ENCODE measurements at places on chromosomes 2 and 18.

GRCh38 chr2:105538840-105539239, 140.0 kb upstream of the FHL2 start:
- H3K27me3 ChIP-seq = peaks cover 14% of the 10 kb centered on the region
- no peaks in the 10 kb centered on the region for H3K4me1 ChIP-seq
- no peaks in the 10 kb centered on the region for H3K36me3 ChIP-seq
- no peak overlapping the region for H3K4me3 ChIP-seq

- H3K4me1 ChIP-seq = no peaks in the 10 kb centered on the region
- H3K27me3 ChIP-seq = no peaks in the 10 kb centered on the region
- peak; percentile 0 for DNase-seq
- no peaks in the 10 kb centered on the region for H3K36me3 ChIP-seq
- no peak overlapping the region for H3K27ac ChIP-seq
These were observed 232.9 kb downstream of the CDH7 start for GRCh38 chr18:65983750-65984149.

GRCh38 chr2:88959480-88960204, 268.2 kb downstream of the RPIA start:
- H3K36me3 ChIP-seq = no peaks in the 10 kb centered on the region
- H3K4me1 ChIP-seq = no peaks in the 10 kb centered on the region
- peaks cover 31% of the 10 kb centered on the region for H3K27me3 ChIP-seq
- H3K27ac ChIP-seq = no peak overlapping the region
- no peak overlapping the region for H3K4me3 ChIP-seq

DNA sequence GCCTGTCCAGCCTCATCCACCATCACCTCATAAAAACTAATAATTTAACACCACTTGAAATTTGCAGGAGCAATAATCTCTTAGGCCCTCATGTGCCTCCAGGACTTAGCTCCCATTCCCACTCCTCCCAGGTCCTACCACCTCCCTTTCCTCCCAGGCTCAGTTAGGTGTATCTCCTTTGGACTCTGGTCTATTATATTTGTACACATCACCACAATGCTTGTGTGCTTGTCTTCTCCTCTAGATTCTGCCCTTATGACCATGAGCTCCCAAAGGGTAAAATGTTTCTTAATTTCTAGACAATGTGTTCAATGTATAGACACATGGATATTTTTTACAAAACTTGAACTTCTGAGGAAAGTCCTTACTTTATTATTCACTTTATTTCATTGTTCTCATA, 182.0 kb upstream of the ZC3H15 start:
- no peaks in the 10 kb centered on the region for H3K36me3 ChIP-seq
- DNase-seq = no peak
- no peaks in the 10 kb centered on the region for H3K27me3 ChIP-seq
- H3K27ac ChIP-seq = no peak overlapping the region
- no peak overlapping the region for H3K4me3 ChIP-seq
- no peaks in the 10 kb centered on the region for H3K4me1 ChIP-seq

DNA sequence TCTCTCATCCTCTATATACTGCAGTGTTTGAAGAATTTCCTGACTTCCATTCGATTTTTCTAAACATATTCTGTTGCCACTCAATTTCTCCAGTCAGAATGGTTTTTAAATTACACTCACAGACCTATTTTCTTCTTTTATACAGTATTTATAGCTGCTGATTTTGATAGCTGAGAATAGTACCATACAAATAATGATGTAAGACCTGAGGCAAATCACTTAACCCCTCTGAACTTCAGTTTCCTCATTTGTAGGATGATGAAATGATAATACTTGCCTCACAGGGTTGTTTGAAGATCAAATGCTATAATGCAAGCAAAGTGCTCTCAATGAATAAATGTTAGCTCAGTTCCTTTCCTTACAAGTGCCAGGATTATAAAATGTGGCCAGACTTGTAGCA, 241.8 kb downstream of the CPS1 start:
- no peak overlapping the region for H3K4me3 ChIP-seq
- no peaks in the 10 kb centered on the region for H3K36me3 ChIP-seq
- H3K4me1 ChIP-seq = no peaks in the 10 kb centered on the region
- no peaks in the 10 kb centered on the region for H3K27me3 ChIP-seq
- no peak for DNase-seq

DNA sequence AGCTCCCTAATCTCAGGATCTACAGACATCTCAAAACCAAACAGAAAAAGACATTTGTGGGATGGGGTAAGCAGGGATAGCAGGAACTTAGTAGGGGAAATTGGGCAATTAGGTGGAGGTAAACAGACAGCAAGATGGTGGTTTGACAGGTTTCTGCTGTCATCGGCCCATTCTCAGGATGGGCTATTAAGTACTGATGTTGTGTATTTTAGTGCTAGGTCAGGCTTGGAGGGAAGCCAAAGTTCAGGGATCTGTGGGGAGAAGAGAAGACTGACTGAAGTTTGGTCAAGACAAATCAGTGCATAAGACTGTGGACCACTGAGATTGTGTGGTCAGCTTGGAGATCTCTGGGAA, 96.8 kb upstream of the THUMPD2 start:
- no peak overlapping the region for H3K4me3 ChIP-seq
- no peak for DNase-seq
- H3K36me3 ChIP-seq = no peaks in the 10 kb centered on the region

DNA sequence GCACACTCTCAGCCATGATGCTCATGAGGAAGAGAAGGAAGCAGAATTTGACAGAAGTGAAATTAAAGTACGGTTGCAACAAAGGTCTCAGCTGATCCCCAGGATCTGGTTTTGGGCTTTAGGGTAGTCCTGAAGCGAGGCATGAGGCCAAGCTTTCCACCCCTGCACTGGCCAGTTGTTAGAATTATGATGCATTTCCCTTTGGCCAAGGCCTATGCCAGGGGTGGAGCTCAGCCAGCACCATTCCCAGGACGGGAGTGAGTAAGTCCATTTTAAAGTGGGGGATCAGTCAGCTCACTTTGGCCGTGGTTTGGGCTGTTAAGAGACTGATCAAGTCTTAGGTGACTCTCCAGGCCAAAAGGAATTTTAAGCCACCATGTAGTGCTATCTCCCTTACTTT, 314.5 kb upstream of the MMADHC start:
- H3K4me1 ChIP-seq = peaks cover 2% of the 10 kb centered on the region
- no peak for DNase-seq
- peak overlapping the region; percentile 35 for H3K4me3 ChIP-seq
- H3K36me3 ChIP-seq = no peaks in the 10 kb centered on the region

DNA sequence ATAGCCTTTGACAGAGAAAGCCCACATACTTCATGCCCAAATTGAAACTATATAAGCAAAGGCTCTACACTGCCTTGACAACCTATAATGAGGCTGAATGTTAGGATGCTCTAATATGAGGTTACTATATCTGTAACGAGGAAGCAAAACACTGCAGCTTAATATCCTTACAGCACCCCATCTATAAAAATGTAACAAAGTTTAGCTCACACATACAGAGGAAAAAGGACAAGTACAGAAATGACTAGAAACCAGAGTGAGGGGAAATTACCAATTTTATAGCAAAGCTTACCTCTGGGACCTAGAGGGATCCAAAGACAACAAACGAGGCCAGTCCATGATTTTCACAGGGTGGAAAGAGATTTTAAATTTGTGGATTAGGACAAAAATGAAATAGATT, 138.5 kb downstream of the COL4A4 start:
- no peaks in the 10 kb centered on the region for H3K27me3 ChIP-seq
- no peaks in the 10 kb centered on the region for H3K4me1 ChIP-seq
- no peak overlapping the region for H3K4me3 ChIP-seq
- no peak overlapping the region for H3K27ac ChIP-seq
- DNase-seq = no peak
- H3K36me3 ChIP-seq = no peaks in the 10 kb centered on the region

DNA sequence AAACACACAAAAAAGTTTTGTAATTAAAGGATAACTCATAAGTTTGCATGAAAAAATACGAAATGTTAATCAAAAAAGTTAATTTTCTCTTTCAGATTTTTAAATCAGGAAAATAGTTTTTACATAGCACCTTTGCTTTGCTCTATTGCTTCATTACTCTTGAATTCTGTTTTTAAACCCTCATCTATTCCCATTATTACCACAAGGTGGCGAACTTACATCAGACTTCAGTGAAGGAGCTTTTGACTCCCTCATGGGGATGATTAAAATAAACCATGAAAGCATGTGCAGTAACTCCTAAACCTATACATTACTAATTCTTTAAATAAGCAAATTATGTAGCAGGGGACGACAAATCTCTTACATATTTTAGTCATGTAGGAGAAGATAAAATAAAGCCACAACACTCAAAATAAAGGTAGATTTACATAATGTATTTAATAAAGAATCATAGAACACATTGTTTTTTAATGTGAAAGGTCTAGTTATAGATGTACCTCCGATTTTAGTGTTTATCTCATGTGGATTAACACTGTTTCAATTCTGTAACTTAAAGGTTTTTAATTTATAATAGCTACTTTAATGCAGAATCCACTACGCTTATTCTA, 105.2 kb downstream of the NETO1 start:
- no peaks in the 10 kb centered on the region for H3K36me3 ChIP-seq
- H3K4me1 ChIP-seq = no peaks in the 10 kb centered on the region
- H3K27ac ChIP-seq = no peak overlapping the region
- no peaks in the 10 kb centered on the region for H3K27me3 ChIP-seq

- H3K4me3 ChIP-seq = no peak overlapping the region
- DNase-seq = peak; percentile 96
- H3K36me3 ChIP-seq = no peaks in the 10 kb centered on the region
- H3K27me3 ChIP-seq = no peaks in the 10 kb centered on the region
- no peaks in the 10 kb centered on the region for H3K4me1 ChIP-seq
These were observed 30.9 kb upstream of the COL5A2 start for GRCh38 chr2:189210250-189211087.

- H3K4me1 ChIP-seq = peaks cover 6% of the 10 kb centered on the region
- no peaks in the 10 kb centered on the region for H3K27me3 ChIP-seq
- H3K4me3 ChIP-seq = no peak overlapping the region
- peaks cover 3% of the 10 kb centered on the region for H3K36me3 ChIP-seq
- H3K27ac ChIP-seq = no peak overlapping the region
These were observed 349.5 kb downstream of the TGIF1 start for GRCh38 chr18:3799515-3799914.

DNA sequence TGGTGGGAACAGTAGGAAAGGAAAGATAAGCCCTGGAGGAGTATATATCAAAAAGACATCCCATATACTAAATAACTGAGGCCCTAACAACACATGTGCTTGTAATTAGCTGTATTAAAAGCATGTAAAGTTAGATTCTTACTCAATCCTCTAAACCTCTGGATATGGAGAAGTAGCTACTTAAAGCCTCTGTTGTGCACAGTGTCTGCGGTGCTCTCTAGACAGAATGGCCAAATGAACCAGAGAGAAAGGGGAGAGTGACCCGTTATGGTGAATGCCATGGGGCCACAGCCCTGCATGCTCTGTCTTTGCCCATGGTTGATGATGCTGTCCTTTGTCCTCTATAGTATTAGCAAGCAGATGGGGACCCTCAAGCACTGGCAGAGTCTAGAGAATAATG, 104.4 kb upstream of the SLC8A1 start:
- no peaks in the 10 kb centered on the region for H3K27me3 ChIP-seq
- DNase-seq = no peak
- H3K4me1 ChIP-seq = no peaks in the 10 kb centered on the region
- H3K36me3 ChIP-seq = no peaks in the 10 kb centered on the region
- H3K27ac ChIP-seq = no peak overlapping the region

GRCh38 chr18:74570266-74570665, 27.4 kb upstream of the ZNF407 start:
- no peak for DNase-seq
- no peak overlapping the region for H3K27ac ChIP-seq
- no peaks in the 10 kb centered on the region for H3K27me3 ChIP-seq
- no peaks in the 10 kb centered on the region for H3K36me3 ChIP-seq

GRCh38 chr18:47254341-47254939, 3.0 kb upstream of the SKOR2 start:
- H3K27me3 ChIP-seq = peaks cover 96% of the 10 kb centered on the region
- no peak overlapping the region for H3K27ac ChIP-seq
- H3K4me3 ChIP-seq = no peak overlapping the region
- H3K4me1 ChIP-seq = peaks cover 4% of the 10 kb centered on the region
- no peaks in the 10 kb centered on the region for H3K36me3 ChIP-seq

GRCh38 chr2:39094717-39095363, 26.0 kb downstream of the SOS1 start:
- H3K27ac ChIP-seq = no peak overlapping the region
- peak; percentile 84 for DNase-seq
- peaks cover 3% of the 10 kb centered on the region for H3K4me1 ChIP-seq
- H3K4me3 ChIP-seq = no peak overlapping the region

DNA sequence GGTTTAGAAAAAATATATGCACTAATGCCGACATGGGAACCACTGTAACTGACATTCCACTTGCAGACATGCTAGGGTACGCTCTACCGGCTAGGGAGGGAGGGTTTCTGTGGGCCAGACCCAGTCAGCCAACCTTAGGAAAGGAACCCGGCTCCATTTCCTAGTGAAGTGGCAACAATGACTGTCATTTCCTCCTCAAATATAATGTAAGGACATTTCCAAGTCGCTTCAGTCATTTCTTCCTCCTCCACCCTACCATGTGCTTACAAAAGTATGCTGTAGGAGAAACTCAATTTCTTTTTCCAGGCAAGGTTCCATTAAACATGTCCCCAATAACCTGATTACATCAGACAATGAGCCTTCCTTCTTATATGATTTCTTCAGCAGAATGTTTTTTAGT, 64.3 kb upstream of the PSMD14 start:
- no peak overlapping the region for H3K4me3 ChIP-seq
- peaks cover 15% of the 10 kb centered on the region for H3K27me3 ChIP-seq
- peaks cover 7% of the 10 kb centered on the region for H3K4me1 ChIP-seq
- DNase-seq = no peak
- H3K27ac ChIP-seq = no peak overlapping the region

- peak overlapping the region; percentile 12 for H3K4me3 ChIP-seq
- peaks cover 4% of the 10 kb centered on the region for H3K36me3 ChIP-seq
- H3K27me3 ChIP-seq = no peaks in the 10 kb centered on the region
- peaks cover 1% of the 10 kb centered on the region for H3K4me1 ChIP-seq
These were observed 65.9 kb upstream of the WIPF1 start for GRCh38 chr2:174663550-174663949.

GRCh38 chr2:25079050-25079635, 37.3 kb downstream of the EFR3B start:
- no peak overlapping the region for H3K4me3 ChIP-seq
- no peaks in the 10 kb centered on the region for H3K36me3 ChIP-seq
- H3K27ac ChIP-seq = peak overlapping the region; percentile 17
- peaks cover 8% of the 10 kb centered on the region for H3K4me1 ChIP-seq
- no peak for DNase-seq
- peaks cover 8% of the 10 kb centered on the region for H3K27me3 ChIP-seq

DNA sequence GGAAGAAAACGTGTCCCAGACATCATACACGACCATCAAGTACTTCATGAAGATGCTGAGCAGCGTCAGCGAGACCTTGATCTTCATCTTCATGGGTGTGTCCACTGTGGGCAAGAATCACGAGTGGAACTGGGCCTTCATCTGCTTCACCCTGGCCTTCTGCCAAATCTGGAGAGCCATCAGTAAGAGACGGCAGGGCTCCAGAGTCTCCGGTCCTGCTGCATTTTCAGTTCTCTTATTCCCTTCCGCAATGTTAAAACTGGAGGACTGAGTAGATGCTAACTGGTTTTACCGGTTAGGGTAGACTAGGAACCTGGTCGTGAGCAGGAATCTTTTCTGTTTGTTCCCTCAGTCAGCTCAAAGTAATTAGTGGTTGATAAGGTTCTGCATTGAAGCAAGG, 32.3 kb downstream of the SLC9A4 start:
- H3K27me3 ChIP-seq = peaks cover 9% of the 10 kb centered on the region
- H3K4me1 ChIP-seq = no peaks in the 10 kb centered on the region
- H3K4me3 ChIP-seq = no peak overlapping the region
- H3K36me3 ChIP-seq = no peaks in the 10 kb centered on the region
- DNase-seq = no peak

Measured in mesenchymal stem cell (in vitro differentiated cells and primary cell).